ENCODE measurements at places on chromosomes 4 and X.

GRCh38 chrX:1226249-1226648 lies 13.8 kb upstream of the CRLF2 start:
- DNase-seq = no peak

- no peak for DNase-seq
Observed at GRCh38 chr4:120819805-120820437, 102.6 kb downstream of the PRDM5 start.

DNA sequence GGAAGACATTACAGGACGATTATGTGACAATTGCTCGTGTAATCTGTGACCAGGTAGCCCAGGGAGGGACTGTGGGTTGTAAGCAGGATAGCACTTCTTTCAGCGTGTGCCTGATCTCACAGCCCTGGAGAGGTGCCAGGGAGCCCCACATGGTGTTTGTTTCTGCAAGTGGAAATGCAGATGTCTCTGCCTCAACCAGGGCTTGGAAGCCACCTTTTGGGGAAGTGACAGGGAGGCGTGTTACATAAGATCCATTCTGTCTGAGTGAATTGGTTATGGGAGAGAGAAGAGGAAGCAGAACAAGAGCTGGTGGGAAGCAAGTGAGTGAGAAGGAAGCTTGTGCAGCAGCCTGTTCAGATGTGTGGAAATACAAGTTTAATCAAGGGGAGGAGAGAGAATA lies 104.5 kb upstream of the GATB start:
- no peak for DNase-seq

DNA sequence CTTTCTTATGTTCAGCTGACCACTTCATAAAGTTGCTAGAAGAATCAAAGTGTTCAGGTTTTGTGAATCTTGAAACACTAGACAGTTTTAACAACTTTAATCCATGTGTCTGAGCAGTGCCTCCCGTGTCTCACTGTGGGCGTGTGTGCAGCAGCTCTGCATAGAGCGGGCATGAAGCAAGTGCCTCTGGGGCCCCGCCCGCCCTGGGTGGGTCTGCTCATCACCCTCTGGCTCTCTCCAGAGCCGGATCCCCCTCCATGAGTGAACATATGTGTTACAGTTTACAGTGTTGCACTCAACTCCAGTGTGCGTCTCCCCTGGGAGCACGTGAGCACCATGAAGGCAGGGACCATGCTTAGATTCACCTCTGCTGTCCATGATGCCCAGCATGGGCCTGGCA lies 37.6 kb upstream of the CRMP1 start:
- no peak for DNase-seq

DNA sequence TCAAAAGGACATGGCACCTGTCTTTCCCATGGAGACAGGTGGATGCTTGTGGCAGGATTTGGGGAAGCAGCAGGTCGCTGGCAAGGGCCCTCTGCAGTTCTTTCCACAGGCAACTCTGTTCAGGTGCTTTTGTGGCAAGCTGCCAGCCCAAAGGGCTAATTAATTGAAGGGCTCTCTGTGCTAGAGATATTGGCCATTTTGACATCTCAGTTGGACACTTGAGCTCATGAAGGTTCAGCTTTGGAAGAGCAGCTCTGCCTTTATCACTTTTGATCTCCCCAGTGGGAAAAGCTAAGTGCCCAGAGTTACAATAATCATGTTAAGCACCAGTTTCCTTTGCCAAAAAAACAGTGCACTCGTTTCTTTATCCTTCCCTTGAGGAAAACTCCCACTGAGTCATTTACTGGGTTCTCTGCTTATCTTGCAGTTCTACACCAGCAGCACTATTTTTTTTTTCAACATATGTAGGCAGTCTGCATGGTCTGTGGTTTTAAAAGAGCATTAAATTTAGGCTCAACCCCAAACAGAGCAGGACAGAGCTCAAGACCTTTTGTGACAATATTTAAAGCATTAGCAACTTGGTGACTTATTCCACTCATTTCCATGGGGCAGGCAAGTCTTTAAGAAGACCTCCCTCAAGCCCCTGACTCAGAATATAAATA lies 336.4 kb upstream of the RASGEF1B start:
- DNase-seq = no peak

DNA sequence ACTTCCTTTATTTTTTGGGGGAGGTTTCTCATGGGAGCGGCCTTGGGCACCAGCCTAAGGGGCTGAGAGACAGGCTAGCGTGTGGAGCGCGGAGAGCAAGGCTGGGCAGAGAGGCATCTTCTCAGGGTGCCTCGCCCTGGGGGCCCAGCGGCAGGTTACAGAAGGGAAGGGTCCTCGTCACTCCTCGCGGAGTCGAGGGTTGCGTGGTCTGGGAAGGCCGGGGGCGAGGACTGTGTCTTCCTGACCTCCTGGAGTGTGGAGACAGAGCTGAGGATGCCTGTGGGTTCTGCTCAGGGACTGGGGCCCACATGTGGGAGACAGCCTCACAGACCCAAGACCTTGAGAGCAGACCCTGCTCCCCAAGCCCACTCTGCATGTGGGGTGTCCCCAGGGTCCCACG lies 79.6 kb upstream of the LRPAP1 start:
- no peak for DNase-seq

DNA sequence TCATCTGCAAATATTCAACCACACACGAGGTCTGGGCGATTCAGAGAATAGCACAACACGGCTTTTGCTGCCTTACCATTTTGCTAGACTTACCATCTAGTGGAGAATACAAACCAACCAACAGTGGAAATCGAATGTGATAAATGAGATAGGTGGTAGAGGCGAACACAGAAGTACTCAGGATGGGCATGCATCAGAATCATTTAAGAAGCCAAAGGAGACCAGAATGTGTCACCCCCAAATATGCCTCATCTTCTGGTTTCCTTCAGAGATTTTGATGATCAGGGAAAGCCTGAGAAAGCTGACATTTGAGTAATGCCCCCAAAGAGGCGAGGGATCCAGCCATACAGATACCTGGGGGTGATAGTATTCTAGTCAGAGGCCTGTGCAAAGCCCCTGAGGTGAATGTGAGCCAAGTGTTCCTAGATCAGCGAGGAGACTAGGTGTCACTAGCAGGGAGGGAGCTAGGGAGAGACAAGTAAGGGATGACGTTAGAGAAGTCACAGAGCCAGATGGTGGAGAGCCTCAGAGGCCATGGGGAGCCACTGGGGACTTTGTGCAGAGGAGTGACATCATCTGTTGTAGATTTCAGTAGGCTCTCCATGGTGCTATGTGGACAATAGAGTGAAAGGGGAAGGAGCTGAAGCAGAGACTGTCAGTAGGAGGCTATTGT lies 1.7 kb downstream of the MTMR1 start:
- no peak for DNase-seq

- no peak for DNase-seq
Observed at GRCh38 chr4:36675436-36675835, 394.0 kb downstream of the DTHD1 start.

- no peak for DNase-seq
Observed at GRCh38 chrX:131841496-131842437, 181.3 kb upstream of the STK26 start.

DNA sequence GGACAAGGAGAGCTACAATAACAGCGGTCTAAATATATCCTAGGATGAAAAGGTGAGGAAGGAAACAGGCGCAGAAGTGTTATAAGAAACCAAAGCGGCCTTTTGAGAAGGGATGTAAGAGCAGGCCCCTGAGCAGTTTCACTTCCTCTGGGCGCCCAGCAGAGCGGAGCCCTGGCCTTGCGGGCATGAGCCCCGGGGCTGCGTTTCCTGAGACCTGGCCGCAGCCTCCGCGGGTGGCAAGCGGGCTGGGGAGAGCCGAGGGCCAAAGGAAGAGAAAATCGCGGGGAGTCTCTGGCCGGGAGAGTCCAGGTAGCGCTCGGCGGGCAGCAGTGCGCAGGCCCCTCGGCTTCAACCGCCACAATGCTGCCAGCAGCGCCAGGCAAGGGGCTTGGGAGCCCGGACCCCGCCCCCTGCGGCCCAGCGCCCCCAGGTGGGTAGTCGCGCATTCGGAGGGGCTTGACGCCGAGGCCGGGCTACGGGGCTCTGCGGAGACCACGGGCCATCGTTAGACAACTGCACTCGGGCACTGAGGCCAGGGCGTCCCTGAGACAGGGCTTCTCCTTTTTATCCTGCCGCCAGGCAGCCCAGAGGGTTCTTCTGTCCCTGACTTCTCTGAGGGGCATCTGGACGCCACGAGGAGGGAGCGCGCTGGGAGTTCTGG lies at the start of gene BANK1:
BANK1 (plus strand) TSS at position 210 of the 661 bp plus-strand sequence; CDS start at position 361, 151 bp downstream.
- no peak for DNase-seq

- DNase-seq = no peak
Observed at GRCh38 chr4:145861336-145862318, 77.0 kb downstream of the ZNF827 start.
